Common myeloid progenitor, CD34-positive (primary cell): ENCODE measurements at places on chromosomes 4 and X.

DNA sequence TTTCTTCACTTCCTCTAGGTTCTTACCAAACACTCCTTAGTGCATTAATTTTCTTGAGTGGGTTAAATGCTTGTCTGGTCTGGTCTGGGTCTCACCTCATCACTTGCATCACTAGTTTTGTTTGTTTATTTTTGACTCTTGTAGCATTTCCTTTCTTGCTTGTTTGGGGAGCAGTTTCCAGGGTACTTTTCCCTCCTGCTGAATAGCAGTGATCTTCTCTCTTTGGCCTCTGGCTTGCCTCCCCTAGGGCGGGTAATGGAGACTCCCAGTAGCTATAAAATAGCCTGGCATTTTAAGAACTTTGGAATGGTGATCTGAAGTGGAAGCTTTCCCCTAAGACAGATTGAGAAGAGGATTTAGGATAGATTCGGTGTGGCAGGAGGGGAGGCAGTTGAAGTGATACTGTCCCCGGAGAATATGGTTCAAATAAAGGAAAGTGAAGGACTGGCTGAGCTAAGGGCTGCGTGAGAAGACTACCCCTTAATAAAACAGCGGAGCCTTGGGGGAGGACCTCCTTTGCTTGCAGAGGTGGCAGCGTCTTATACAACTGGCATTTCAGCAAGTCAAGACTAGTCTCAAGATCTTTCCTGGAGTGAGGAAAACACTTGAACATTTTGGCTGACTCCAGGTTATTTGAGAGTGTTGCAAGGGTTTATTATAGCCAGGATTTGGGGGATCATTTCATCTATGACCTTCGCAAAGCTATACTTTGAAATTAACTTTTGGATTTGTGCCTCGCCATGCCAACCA is 190.6 kb downstream of the FRAS1 start:
- no peak for DNase-seq

- peak; percentile 38 for DNase-seq
Measured at GRCh38 chr4:158827543-158827981, 58.7 kb downstream of the FNIP2 start.

DNA sequence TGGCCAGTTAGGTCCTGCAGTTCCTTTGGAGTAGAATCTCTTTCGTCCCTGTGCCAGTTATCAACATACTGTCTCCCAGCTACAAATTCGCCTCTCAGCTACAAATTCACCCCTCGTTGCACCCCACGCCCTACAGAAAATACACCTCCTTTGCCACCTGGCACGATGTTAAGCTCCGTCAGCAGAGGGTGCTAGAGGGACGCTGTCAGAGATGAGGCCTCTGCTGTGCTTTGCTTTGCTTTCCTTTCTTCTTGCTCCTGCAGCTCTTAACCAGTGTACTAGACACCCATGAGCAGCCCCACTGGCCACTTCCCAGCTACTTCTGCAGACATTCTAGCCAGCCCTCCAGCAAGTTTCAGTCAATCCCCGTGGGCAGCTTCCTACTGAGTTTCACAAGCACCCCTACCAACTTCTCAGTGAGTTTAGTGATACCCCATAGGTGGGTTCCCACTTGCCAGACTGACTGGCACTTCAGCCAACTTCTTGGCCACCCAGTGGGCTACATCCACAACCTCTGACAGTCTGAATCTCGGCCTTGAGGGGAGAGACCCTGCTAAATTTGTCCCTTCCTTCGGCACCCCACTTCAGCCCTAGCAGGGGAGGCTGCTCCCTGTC is 21.8 kb downstream of the HAUS3 start:
- DNase-seq = peak; percentile 81

DNA sequence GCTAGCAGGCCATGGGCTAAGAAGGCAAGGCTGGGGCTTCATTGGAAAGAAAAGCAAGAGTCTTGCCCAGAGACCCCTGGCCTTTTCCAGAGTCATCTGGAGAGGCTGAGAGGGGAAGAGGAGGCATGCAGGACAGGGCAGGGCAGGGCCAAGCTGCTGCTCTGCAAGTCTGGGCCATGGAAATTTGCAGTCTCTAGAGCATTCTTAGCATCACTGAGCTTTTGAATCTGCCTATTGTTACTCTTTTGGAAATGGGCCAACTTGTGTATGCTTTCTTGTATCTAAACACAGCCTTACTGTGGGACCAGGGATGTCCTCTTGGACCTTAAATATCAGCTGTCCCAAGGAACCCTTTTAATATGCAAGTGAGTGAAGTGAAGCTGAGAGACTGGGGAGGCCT is 560.5 kb downstream of the MID1IP1 start:
- DNase-seq = no peak

DNA sequence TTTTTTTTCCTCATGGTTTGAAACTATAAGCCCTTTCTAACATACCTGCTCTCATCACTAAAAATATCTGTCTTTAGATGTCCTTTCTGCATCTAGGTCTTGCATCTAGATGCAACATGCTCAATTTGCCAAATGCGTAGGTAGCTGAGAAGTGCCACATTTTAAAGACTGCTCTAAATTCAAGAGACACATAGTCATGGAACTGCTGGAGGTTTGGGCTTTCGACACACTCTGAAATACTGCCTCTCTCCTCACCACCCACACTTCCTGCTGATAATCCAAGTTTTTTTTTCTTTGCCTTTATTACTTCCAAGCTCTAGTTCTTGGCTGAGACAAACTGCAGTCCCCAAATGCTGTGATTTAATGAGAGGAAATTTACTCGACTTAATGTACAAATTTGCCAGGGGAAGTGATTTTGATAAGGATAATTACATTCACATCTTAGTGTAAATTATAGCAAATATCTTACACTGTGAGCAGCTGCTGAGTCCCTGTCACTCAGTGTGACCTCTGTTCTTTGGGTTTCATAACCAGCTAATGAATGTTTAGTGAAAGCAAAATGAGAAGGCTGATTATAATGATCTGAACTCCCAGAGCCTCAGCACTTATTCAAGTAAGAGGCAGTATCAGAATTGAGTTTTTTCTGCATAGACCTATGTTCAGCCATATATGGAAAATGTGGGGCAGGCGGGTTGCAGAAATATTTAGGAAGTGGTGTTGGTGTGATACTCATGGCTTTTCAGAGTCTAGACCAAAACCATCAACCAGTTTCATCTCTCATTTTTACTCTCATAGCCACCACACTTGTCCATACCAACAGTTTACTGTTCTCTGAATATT is 31.3 kb downstream of the DRD5 start:
- no peak for DNase-seq

GRCh38 chr4:169151671-169152070 is 119.1 kb downstream of the SH3RF1 start:
- no peak for DNase-seq

DNA sequence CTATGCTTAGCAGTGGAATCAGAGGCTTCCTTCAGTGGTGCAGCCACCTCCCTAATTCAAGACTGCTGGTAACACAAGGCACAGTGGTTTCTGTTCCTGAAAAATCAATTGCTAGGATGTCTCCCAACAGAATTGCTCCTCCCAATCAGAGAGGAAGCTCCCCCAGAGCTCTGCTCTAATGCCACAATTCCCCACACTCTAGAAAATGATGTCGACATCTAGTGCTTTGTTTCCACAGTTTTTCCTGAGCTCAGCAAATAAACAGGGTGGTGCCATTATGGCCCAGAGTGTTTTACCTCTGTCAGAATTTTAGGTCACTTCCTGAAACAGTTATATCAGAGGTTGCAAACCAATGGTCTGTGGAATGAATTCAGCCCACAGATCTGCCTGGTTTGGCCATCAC is 24.7 kb downstream of the TAB3 start:
- DNase-seq = no peak

GRCh38 chrX:56228914-56229313 is 3.2 kb upstream of the KLF8 start:
- no peak for DNase-seq

DNA sequence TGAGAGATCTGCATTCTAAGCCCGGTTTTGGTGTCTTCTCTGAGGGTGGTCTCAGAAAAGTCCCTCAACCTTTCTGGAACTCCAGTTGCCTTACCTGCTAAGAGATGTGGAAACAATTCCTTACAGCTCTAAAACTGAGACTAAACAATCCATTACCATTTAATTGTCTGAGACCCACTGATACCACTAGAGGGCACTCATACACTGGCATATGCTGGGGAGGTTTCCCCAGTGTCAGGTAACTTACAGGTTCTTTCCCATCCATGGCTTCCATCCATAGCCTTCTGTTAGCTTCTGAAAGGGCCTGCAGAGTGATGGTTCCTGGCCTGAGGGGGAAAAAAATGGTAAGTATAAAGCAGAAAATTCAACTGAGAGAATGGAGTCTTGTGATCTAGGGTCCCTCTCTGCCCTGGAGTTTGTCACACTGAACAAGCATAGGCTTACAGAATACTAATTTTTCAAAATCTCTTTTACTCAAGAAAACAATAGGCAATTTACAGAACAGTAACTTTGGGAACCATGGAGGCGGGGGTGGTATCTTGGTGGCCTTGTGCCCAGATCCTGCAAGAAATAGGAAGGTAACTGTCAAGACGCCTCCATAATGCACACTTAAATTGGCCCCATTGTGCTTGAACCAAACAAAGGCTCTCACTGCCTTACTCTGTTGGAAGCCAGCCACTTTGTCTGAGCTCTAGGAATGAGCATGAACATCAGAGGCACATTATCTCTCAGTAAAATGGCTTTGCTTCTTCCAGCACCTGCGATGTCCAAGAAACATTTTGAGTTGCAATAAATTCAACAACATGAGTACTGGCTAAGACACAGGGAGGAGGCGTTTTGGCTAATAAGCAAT is 236.1 kb downstream of the OPHN1 start:
- DNase-seq = peak; percentile 59

GRCh38 chrX:153641627-153642026 is 5.4 kb upstream of the DUSP9 start:
- no peak for DNase-seq
